ENCODE measurements at places on chromosomes 4 and X.

DNA sequence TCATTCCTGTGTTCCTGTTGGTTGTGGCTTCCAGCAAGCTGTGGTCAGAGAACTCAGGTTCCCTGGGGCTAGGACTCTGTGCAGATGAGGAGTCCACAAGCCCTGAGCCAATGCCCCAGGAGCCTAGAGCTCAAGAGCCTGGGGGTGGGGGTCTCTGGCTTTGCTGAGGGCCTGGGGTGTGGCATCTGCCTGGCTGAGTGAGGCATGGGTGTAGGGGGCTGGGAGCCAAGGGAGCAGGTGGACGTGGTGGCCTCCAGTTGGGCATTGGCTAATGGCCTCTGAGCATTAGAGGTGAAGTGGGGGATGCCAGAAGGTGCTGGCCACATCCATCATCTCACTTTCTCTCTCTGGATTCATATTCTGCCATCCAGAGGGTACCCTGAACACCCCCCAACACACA is 5.3 kb upstream of the MAMLD1 start:
- no peak for DNase-seq

GRCh38 chr4:168383510-168383909 is 65.0 kb upstream of the DDX60 start:
- DNase-seq, result no peak

GRCh38 chrX:12412561-12412960 is 274.3 kb downstream of the FRMPD4 start:
- DNase-seq, result no peak

GRCh38 chr4:54392479-54392878 is 163.4 kb downstream of the PDGFRA start:
- DNase-seq, result no peak

DNA sequence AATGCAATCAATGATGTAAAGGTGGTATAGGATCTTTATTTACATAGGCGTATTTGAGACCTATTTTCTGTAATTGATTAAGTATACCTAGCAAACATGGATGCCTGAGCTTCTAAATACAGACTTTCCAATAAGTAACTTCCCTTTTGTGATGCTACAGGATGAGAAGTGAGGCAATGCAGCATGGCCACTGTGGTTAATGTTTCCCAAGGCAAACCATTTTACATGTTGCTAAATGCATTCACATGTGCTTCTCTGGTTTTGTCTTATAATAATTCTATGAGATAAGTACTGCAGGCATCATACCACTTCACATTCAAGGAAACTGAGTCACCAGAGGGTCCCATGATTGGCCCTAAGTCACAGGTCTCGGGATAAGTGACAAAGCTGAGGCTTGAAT is 35.7 kb upstream of the NKX3-2 start:
- DNase-seq, result no peak

- DNase-seq, result no peak
Measured at GRCh38 chr4:99886146-99886545, 8.1 kb downstream of the LAMTOR3 start.

DNA sequence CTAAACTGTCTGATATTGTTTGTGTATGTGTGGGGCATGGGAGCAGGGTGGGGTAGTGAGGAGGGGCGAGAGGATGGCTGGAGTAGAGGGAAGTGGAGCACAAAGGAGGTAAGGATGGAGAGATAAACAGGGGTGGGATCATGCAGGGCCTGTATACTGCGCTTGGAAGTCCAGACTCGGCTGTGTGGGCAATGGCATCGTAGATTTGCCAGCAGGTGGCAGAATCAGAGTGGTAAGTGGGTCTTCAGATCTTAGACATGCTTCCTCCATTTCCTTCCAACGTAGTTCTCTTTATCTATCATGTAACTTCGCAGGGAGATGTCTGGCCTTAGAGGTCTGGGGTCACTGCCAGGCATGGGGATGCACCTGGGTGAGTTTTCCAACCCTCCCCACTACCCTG is 155.5 kb downstream of the PDGFRA start:
- no peak for DNase-seq

DNA sequence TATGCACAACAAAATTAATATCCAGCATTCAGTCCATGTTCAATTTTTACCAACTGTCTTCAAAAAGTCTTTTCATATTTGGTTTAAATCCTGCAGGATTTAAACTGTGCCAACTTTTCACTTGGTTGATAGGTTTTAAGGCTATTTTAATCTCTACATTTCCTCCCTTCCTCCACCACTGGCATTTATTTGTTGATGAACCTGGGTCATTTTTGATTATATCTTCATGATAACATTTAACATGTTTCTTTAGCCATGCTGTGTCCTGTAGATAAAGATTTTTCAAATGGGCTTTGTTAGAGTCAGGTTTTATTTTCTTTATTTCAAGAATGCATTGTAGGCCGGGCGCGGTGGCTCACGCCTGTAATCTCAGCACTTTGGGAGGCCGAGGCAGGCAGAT is 216.4 kb downstream of the ARHGAP10 start:
- DNase-seq, result no peak

- no peak for DNase-seq
Measured at GRCh38 chrX:2892816-2893215, 36.3 kb downstream of the ARSD start.

DNA sequence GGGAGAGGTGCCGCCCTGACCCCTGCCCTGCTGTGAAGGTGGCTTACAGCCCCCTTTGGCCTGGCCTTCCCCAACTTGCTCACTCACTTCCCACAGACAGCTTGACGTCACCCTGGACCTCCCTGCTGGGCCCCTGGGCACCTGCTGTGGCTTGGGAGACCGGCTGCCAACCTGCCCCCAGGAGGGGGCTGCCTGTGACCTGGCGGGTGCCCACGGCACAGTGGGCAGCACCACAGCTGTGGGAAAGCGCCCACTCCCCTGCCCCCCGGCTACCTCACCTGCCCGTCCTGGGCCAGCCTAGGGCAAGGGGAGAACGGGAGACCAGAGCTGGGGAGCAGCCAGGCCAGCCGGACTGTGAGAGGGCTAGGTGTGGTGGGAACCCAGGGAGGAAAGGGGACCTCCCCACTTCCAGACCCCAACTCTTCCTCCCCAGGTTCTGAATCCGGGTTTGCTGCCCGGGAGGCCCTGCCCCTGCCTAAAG is 2.4 kb upstream of the ZFP92 start:
- no peak for DNase-seq

DNA sequence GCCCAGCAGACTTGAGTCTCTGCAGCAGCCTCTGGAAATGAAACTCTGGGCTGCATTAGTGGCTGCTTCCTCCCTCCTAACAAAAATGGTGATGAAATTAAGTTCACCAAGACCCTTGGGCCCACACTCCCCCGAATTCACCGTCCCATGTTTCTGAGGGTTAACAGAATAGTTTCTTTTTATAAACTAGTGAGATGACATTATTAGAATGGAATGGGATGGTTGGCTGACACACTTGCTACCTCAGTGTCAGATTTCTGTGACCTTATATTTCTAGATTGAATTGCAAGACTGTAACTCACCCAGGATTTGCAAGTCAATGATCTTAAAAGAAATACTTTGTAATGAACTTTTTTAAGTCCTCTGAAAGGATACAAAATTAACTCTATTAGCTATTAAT is 127.1 kb downstream of the SHROOM3 start:
- no peak for DNase-seq

GRCh38 chr4:165537028-165537648 is 158.3 kb downstream of the CPE start:
- no peak for DNase-seq

GRCh38 chr4:4671774-4672349 is 130.0 kb upstream of the STX18 start:
- no peak for DNase-seq

DNA sequence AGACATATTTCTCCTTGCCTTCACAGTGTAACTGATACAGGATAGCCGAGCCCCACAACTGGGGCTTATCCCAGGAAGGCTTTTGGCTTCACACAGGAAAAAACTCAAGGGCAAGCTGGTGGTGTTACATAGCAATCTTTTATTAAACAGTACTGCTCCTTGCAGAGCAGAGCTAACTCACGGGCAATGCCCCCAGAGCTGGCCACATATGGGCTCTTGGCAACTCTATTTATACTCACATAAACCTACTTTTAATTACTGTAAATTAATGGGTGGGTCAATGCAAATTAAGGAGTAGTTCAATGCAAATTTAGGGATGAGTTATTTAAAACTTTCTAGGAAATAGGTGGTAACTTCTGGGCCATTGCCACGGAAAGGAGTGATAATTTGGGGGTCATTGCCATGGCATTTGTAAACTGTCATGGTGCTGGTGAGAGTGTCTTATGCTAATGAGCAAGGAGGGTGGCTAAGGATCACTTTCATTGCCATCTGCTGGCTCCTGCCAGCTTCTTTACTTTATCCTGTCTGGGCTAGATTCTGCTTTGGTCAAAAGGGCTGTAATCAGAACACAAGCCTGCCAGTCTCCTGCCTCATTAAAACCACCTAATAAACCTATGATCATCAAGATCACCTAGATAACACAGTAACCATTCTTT is 288.8 kb downstream of the CENPC start:
- no peak for DNase-seq

GRCh38 chr4:120466429-120466828 is 399.8 kb upstream of the MAD2L1 start:
- no peak for DNase-seq

DNA sequence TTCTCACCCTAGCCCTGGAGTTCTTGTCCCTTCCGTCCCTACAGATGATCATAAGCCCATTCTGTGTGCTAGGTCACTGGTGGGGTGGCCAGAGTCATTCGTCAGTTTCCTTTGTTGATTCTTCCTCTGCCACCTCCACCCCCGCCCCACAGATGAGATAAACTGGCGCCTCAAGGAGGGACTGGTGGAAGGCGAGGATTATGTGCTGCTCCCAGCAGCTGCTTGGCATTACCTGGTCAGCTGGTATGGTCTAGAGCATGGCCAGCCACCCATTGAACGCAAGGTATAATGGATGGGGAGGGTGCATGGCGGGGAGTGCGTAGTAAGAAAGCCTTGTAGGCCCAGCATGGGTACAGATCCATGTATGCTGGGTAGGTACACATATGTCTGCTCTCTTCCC is 6.4 kb downstream of the USP11 start:
- DNase-seq, result no peak

- DNase-seq, result no peak
Measured at GRCh38 chr4:158208963-158209640, 1.2 kb upstream of the TMEM144 start.

- DNase-seq, result no peak
Measured at GRCh38 chr4:109155682-109156283, 146.7 kb downstream of the COL25A1 start.

GRCh38 chr4:151992332-151993154 is 231.7 kb upstream of the GATB start:
- DNase-seq, result no peak

DNA sequence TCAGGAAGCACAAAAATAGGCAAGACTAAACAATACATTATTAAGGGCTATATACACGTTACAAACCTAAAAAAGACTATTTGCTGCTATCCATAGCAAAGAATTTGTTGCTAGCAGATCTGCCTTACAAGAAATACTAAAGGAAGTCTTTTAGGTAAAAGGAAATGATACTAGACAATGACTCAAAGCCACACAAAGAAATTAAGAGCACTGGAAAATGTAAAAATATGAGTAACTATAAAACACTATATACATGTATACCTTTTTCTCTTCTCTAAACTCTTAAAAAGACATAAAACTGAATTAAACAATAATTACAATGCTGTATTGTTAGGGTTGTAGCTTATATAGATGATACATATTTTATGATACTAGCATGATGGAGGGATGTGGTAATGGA is 25.7 kb downstream of the SLC9A7 start:
- no peak for DNase-seq

DNA sequence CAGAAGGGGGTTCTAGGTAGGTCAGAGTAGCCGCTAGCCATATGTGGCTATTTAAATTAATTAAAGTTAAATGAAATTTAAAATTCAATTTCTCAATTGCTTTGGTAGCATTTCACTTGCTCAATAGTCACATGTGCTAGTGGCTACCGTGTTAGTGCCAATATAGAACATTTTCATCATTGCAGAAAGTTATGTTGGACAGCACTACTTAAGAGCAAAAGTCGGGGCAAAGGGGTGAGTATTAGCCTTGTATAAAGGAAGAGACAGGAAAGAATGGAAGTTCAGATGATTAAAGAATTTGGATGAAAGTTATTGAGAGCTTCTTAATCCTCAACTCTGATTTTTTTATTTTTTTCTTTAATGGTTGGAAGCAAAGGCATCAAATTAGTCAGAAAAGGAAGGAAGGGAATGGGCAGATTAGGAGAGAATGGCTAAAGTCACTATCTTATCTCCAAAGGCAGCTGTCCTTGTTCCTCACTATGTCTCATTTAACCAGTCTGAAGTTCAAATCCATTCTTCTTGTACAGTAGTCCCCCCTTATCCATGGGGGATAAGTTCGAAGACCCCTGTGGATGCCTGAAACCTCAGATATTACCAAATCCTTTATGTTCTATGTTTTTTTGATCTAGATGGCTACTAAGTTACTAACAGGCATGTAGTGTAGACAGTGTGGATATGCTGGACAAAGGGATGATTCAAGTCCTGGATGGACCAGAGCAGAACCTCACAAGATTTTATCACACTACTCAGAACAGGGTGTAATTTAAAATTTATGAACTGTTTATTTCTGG is 22.9 kb downstream of the OCIAD1 start:
- DNase-seq, result no peak

DNA sequence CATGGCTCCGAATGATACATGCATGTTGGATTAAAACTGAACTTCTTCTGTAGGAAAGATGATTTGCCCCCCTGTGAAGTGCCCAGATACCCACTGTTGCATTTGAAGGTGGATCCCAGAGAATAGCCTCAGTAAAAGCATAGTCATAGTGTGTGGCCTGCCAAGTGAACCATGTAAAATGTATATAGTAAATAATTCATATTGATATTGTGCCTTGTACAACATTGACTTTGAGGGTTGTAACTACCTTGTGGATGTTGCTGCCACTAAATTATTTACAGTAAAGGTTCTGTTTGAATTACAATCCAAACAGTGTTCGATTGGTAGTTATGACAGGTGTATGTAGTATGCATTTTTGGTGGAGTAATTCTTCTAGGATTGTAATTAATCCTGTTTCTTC is 19.2 kb downstream of the TMEM131L start:
- no peak for DNase-seq

- no peak for DNase-seq
Measured at GRCh38 chr4:51963841-51964517, 56.2 kb downstream of the LRRC66 start.

GRCh38 chr4:52957220-52957686 is 95.1 kb downstream of the RASL11B start:
- no peak for DNase-seq

DNA sequence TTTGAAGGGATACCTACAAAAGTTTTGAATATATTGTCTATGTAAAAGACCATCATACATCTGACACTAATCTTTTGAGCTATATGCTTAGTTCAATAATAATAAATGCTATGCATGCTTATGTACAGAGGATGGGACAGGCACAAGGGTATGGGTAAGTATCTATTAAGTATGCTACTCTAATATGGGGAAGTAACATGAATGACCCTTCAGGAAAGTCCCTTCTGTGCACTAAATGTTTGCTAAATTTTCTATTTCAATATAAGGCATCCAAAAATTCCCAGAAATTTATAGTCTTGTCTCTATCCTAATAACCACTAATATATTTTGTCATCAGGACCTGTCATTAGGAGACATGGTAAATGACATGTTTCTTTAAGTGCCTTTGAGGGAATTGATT is 19.0 kb downstream of the ATP8A1 start:
- DNase-seq, result no peak

Measured in activated CD4-positive, alpha-beta T cell treated with anti-CD3 and anti-CD28 coated beads for 24 hours (primary cell).